Mucosa of descending colon (tissue), 3 donors: ENCODE measurements at places on chromosomes 12 and 14.

- no peak for DNase-seq
These were observed 24.6 kb downstream of the GCN1 start for GRCh38 chr12:120169946-120170345.

- peak; percentile 46 for DNase-seq
These were observed 83.4 kb downstream of the KIF26A start for GRCh38 chr14:104221636-104222369.

DNA sequence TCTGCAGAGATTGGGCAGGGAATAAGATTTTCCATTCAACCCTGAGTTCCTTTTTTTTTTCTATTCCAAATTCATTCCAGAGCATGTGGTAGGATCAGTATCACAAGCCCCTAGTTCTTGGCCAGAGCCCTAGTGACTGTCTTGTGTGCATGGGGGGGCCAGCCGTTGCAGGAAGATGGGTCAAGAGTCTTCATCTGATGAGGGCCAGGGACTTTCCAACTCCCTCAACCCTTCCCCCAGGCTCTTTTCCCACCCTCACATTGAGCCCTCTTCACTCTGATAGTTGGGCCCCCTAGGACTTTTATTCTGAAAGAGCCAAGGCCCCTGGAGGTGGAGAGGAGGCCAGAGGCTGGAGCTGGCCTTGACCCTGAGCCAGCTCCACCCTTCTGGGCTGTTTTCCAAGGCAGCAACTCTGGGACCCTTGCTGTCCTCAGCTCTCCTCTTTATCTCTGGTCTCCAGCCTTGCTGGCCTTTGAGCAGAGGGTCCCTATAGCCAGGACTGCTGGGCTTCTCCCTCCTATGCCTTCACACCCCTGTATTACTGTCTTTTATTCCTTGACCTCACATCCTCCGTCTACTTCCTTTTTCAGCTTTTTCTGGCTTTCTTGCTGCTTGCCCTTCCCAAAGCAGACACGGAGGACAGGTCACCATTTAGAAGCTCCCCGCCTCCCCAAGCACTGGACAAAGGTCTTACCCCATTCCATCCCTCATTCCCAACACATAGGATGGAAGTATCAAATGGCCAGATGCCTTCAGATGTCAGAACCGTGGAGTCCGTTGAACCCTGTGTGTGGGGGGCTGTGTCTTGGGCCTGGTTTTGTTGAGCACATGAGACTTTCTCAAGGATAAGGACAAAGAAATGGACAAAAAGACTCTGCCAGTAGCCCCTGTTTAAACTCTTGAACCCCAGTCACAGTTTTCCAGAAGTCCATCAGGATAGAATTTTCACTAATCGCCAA lies 5.6 kb downstream of the RBP5 start:
- DNase-seq, result no peak

DNA sequence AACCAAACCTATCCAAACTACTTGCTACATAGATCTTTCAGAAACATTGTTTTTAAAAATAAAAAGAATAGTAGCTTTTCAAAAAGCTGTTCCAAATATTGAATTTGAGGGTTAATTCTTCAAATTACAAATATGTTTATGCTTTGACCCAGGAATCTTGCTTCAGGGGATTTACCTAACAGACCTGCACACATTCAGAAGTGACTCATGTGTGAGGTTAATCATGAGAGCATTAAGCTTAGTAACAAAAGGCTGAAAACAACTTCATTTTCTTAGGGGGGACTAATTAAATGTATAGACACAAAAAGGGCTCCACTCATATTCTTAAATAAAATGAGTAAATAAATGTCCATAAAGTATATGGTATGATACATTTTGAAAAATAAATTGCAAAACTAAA lies 672.4 kb upstream of the FLRT2 start:
- no peak for DNase-seq

- no peak for DNase-seq
These were observed 159.2 kb downstream of the GCH1 start for GRCh38 chr14:54743382-54743781.

DNA sequence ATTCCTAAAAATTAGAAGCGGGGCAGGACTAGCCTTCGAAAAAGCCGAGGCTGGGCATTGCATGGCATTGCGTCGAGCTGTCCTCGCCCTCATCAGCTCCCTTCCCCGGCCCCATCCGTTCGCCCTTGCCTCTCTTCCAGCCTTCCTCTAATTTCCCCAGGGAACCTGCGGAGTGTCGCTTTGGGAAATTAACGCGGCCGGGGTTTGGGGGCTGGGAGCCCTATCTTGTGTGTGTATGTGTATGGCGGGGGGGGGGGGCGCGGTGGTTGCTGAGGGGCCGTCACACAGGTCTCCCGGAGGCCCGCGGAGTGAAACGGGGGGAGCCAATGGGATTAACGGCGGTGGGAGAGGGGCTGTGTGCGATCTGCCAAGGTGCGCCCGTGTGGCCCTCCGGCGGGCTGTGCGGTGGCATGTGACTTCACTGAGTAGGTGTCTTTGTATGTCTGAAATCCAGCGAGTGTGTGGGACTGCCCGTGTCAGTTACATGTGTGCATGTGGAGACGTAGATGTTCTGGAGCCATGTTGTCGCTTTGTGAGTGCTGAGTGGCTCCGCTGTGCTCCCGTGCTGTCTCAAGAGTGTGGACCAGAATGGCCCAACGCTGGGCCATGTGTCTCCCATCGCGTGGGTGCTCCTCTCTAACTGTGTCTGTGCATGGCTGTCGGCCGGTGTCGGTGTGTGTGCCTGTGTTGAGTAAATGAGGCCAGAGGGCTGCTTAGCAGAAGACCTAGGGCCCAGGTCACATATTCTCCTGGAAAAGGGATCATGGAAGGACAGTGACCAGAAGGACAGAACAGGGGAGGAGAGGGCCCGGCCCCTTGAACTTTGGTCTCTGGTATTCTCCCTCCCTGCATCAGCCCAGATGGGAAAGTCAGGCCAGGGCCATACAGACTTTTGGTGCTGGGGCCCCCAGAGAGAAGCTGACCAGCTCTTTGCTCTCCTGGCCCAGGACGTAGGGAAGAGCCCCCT lies 1.5 kb downstream of the PTMS start:
- no peak for DNase-seq

DNA sequence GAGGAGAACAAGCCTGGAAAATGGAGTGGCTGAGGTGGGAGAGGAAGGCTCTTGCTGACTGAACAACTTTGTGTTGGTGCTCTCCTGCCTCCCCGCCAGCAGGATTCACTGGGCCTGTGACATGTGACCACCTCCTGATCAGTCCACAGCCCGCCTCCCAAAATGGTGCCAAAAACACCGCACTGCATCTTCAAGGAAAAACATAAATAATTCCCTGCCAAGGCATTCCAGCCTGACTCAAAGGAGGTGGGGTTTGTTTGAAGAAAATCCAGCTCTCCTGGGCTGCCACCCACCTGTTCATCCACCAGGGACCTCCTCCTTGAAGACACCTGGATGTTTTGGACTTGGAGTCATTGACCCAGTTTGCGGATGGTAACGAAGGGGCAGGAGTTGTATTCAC lies 83.8 kb upstream of the PIWIL1 start:
- no peak for DNase-seq

DNA sequence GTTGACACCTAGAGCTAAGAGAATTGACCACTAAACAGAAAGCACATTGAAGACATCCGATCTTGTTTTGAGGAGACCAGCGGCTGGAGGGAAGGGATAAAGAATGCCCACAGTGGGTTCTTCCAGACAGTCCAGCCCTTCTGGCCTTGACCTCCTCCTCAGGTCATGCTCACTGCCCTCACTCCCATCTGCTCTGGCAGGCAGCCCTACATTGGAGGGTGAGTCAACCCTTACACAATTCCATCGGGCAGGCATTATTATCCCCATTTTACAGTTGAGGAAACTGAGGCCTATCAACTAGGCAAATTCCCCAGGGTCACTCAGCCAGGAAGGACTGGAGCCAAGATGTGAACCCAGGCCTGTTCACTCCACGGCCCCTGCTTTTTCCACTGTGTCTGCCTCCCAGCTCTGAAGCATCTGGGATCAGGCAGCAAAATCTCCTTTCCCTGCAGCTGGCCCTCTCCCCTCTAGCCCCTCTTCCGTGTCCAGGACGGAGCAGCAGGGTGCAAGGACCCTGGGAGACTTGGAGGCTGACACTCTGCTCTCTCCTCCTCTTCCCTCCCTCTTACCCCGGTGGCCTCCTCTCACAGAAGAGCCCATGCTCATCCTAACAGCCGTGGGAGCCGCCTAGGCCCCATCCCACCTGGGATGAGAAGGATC lies 5.3 kb downstream of the SCNN1A start:
- DNase-seq, result no peak

DNA sequence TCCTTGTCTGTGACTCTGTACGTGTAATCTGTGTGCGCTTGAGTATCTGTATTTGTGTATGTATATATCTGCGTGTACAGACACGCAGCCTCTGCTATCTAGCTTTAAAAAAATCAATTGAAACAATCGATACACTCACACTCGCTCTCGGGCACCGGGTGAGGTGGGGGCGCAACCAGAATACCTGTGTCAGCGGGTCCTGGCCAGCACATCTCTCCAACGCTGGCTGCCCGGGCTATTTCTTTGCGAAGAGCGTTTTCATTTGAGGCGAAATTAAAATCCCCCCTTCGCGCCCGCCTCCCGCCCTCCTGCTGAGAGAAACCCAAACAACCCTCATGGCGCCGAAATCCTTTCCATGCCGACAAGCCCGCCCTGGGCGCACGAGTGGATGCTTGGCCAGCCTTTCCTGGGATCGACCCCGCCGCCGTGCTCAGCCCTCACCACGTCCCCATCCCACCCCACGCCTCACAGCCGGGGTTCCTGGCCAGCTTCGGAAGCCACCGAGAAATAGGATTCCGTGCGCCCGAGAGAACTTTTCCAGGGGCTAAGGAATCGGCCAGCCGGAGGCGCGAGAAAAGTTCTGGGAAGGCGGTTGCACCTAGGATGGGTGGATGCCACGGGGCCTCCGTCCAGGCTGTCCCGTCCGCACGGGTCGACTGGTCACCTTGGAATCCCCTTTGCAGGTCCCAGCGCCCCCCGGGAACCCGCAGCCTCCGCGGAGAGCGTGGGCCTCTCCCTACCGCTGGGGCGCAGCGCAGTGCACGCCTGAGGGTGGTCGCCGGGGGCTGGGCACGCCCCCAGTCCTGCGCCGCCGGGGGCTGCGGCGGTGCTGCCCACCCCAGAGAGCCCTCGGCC lies 1.0 kb downstream of the ZDHHC22 start:
- DNase-seq, result no peak

DNA sequence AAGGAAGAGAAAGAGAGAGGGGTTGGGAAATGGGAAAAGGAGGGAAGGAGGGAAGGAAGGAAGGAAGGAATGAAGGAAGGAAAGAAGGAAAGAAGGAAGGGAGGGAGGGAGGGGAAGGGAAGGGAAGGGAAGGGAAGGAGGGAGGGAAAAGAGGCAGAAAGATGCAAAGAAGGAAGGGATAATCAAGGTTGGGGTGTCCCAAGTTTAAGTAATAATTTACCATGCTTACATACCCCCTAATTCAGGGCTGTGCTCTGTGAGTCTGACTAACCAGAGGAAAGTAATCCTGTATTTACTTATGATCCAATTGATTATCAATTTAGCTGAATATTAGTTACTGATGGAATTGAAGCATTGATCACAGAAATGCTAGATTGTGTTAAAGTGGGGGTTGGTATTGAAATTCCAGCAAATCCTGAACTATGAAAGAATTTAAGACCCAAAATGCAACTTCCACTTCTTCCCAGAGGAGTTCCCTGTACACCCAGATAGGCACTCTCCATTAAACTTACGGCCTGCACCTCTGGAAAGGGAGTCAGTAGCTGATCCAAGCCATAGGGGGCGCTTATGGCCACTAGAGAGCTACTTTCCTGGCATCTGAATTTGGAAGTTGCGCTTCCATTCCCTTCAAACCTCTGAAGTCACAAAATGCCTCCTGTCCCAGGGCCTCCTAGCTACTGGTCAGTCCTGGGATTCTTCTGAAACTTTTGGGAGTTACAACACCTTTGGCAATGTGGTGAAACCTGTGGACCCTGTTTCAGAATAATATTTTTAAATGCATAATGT lies 162.7 kb upstream of the PWP1 start:
- no peak for DNase-seq

DNA sequence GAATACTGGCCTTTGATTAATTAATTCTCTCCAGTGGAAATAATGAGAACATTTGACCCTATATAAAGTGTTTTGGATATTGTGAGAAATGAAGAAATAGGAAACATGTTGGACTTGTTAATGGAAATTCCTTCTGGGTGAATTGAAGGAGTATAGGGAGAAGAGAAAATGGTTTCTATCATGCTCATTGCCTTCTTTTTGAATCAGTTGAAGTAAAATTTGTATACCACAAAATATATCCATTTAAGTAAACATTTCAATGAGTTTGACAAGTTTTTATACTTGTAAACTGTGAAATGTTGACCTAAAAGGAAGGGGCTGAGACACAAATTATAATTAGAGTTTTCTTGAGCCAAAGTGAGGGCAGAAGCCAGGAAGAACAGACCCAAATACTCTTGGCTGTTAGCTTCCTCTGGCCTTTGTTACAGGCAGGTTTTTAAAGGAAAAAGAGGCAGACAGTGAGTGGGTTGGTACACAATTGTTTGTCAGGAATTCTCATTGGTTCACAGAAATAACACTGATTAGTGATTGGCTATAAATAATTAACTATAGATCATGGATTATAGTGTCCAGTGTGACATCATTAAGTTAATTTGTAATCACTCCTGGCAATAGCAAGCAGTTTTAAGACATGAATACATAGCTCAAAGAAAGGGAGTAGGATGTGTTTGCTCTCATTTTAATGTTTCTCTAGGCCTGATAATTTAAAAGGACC lies 826 bp downstream of the ZNF705A start:
- no peak for DNase-seq

DNA sequence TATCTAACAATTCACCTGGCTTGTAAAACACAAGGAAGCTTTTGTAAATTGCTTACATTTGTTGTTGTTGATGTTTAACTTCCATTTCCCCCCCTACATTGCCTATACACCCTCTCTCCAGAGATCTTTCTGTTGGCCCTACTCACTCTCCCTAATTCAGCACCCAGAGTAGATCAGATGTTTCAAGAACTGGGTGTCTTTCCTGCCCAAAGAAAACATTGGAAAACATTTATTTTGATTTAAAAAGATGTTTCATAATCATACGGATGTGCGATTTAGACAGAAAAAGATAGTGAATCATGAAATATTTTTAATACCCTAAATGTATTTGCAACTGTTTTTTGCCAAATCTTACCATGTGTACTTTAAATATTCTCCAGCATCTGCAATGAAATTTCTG lies 446.4 kb upstream of the RGS6 start:
- DNase-seq, result no peak

- no peak for DNase-seq
These were observed 695.5 kb downstream of the BCL11B start for GRCh38 chr14:98576463-98576862.

GRCh38 chr14:65318636-65319506 lies 93.7 kb upstream of the FUT8 start:
- DNase-seq, result no peak

DNA sequence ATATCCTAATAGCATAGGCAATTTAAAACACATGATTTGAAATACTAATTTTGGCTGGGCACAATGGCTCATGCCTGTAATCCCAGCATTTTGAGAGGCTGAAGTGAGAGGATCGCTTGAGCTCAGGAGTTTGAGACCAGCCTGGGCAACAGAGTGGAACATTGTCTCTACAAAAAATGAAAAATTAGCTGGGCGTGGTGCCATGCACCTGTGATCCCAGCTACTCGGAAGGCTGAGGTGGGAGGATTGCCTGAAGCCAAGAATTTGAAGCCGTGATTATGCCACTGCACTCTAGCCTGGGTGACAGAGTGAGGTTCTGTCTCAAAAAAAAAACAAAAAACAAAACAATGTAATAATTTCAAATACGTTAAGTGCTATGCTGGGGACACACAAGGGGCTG lies 83.3 kb downstream of the SSPN start:
- no peak for DNase-seq

GRCh38 chr14:31880935-31881334 lies 196.2 kb upstream of the ARHGAP5 start:
- no peak for DNase-seq

GRCh38 chr12:6370994-6371754 lies 4.2 kb downstream of the SCNN1A start:
- peak; percentile 78 for DNase-seq
